SJSA1 (cell line): ENCODE measurements at places on chromosomes 6 and 20. TPM values are rescaled to one million over a fixed set of nuclear protein-coding genes. Genes with fewer than 3 reads are reported as not detected.
A peak's percentile ranks its signal among the peaks of the same experiment; 100 is the strongest.

The WFDC2 gene
- total RNA-seq, result not detected in 2 replicates

DNA sequence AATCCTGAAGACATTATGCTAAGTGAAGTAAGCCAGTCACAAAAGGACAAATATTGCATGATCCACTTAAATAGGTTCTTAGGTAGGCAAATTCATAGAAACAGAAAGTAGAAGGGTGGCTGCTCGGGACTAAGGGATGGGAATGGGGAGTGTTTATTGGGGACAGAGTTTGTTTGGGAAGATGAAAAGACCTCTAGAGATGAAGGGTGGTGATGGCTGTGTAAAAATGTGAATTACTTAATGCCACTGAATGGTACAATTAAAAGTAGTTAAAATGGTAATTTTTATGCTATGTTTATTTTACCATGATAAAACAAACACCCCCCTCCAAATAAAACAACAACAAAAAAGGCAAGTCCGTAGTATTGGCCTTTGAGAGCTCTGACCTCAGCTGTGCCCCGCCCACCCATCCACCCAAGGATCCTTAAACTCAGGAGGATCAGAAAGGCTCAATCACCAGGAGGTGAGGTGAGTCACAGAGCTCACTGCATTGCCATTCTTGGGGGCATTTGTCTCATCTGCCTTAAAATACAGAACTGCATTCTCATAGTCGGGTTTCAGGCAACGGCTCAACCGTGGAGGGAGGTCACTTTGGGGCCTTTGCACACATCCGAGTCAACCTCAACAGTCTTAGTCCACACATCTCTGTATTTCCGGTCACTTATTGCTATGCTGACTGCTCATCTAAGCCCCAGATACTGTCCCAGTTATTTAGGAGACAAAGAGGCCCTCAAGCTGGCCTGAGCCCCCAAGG, 96.7 kb downstream of the SLC22A23 start:
- H3K27ac ChIP-seq, result no peak overlapping the region
- no peak overlapping the region for H3K4me3 ChIP-seq
- DNase-seq, result no peak

GRCh38 chr20:53346335-53346648, 247.3 kb downstream of the ZNF217 start:
- no peak overlapping the region for H3K27ac ChIP-seq
- no peak for DNase-seq
- H3K4me1 ChIP-seq, result peaks cover 23% of the 10 kb centered on the region
- H3K27me3 ChIP-seq, result no peaks in the 10 kb centered on the region; the same call in 1 of the 2 replicates

GRCh38 chr6:129578315-129578714, 131.7 kb downstream of the ARHGAP18 start:
- no peak overlapping the region for H3K27ac ChIP-seq
- H3K4me3 ChIP-seq, result no peak overlapping the region
- DNase-seq, result no peak
- no peaks in the 10 kb centered on the region for H3K27me3 ChIP-seq

GRCh38 chr6:117169781-117170281, 95.5 kb upstream of the VGLL2 start:
- H3K27ac ChIP-seq, result peak overlapping the region; percentile 87
- peaks cover 60% of the 10 kb centered on the region for H3K4me1 ChIP-seq
- H3K4me3 ChIP-seq, result no peak overlapping the region
- H3K27me3 ChIP-seq, result no peaks in the 10 kb centered on the region
- no peaks in the 10 kb centered on the region for H3K36me3 ChIP-seq

The GLYATL3 gene
- total RNA-seq, result not detected in 2 replicates

The PHACTR1 gene
- total RNA-seq, result 0.37 TPM in 1 of 2 replicates, not detected in the other

GRCh38 chr6:111080698-111081097, 6.6 kb upstream of the SLC16A10 start:
- H3K4me3 ChIP-seq, result no peak overlapping the region
- H3K27me3 ChIP-seq, result peaks cover 3% of the 10 kb centered on the region
- H3K4me1 ChIP-seq, result no peaks in the 10 kb centered on the region; the same call in 1 of the 2 replicates

DNA sequence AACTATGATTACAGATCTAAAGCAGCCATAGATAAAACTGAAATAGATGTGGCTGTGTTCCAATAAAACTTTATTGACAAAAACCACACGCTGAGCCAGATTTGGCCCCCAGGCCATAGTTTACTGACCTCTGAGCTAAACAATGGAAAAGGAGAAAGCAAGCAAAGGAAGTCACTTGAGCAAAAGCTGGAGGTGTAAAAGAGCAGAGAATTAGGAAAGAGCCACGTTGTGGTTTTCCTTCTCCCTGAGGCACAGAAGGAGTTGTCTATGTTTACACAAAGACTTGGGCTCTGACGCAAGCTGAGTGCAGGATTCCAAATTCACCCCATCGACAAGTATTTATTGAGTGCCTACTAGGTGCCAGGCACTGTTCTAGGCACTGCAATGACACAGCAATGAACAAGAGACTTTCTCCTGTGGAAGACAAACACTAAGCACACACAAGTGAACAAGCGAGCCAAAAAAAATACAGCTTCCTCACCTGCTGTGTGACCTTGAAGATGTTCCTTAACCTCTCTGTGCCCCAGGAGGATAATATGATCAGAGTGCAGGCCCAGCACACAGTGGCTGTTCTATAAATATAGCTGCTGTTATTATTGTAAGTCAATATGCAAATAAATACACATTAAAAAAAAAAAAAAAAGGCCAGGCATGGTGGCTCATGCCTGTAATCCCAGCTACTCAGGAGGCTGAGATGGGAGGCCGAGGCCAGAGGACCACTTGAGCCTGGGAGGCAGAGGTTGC, 75.4 kb upstream of the PTPN1 start:
- peak; percentile 48 for DNase-seq
- no peak overlapping the region for H3K27ac ChIP-seq
- no peak overlapping the region for H3K4me3 ChIP-seq
- H3K4me1 ChIP-seq, result peaks cover 22% of the 10 kb centered on the region

DNA sequence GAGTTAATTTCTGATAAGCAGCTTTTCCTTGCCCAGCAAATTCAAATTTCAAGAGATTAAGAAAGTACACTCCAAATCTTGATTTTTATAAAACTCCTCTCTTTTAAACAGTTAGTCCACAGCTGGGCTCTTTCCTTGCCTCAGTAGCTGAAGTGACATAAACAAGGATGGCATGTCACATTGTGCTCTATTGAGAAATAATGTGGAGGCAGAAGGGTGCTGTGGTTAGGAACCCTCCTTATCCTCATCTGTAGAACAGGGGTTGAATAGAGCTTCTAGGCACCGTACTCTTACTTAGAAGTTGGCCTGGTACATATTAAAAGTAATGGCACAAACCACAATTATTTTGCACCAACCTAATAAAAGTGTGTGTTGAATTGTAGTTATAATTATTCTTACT, 70.3 kb downstream of the RSPO3 start:
- no peak overlapping the region for H3K27ac ChIP-seq
- no peak for DNase-seq
- H3K27me3 ChIP-seq, result no peaks in the 10 kb centered on the region
- H3K4me3 ChIP-seq, result no peak overlapping the region
- H3K36me3 ChIP-seq, result no peaks in the 10 kb centered on the region

DNA sequence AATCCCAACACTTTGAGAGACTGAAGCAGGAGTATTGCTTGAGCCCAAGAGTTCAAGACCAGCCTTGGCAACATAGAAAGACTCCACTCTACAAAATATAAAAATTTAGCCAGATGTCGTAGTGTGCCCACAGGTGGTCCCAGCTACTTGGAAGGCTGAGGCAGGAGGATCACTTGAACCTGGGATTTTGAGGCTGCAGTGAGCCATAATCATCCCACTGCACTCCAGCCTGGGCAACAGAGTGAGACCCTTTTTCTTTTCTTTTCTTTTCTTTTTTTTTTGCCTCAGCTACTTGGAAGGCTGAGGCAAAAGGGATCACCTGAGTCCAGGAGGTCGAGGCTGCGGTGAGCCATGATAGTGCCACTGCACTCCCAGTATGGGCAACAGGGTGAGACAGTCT, 17.9 kb downstream of the FASTKD5 start:
- no peak for DNase-seq
- no peak overlapping the region for H3K4me3 ChIP-seq
- H3K27me3 ChIP-seq, result no peaks in the 10 kb centered on the region
- H3K36me3 ChIP-seq, result peaks cover 25% of the 10 kb centered on the region
- H3K27ac ChIP-seq, result no peak overlapping the region
- no peaks in the 10 kb centered on the region for H3K4me1 ChIP-seq

DNA sequence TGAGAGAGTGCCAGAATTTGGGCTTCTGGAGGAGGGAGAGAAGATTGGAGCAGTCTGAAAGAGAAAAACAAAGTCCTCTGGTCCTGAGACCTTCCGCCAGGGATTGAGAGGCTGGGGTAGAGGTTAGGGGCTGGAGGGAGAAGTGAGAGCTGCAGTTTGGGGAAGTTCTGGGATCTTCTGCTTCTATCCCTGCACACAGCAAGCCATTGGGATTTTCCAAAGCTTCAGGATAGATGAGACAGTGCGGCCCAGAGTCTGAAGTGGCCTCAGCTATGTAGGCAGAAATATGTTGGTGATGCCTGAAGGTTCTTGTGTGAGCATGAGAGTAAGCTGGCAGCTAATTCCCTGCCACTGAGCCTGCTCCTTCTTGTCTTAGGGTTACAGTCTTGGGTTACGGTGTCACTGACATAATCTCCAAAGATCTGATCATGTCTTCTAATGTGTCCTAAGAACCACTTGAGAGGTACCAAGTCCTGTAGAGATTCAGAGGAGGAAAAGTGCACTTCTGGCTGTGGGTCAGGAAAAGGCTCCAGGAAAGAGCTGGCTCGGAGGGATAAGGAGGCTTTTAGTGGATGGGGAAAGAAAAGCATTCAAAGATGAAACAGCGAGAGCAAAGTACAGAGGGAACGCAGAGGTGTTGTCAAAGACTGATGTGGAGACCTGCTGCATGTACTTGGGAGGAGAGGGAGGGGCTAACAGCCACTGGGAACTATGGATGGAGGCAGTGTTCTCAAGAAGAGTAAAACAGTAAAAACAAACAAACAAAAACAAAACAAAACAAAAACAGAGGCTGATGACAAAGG, 131.1 kb upstream of the MYLIP start:
- no peak for DNase-seq
- H3K36me3 ChIP-seq, result no peaks in the 10 kb centered on the region
- H3K4me3 ChIP-seq, result no peak overlapping the region
- no peak overlapping the region for H3K27ac ChIP-seq

- DNase-seq, result peak; percentile 20
- H3K36me3 ChIP-seq, result no peaks in the 10 kb centered on the region
- peaks cover 17% of the 10 kb centered on the region for H3K4me1 ChIP-seq
Observed at GRCh38 chr6:152636609-152637295, 410 bp downstream of the SYNE1 start.

DNA sequence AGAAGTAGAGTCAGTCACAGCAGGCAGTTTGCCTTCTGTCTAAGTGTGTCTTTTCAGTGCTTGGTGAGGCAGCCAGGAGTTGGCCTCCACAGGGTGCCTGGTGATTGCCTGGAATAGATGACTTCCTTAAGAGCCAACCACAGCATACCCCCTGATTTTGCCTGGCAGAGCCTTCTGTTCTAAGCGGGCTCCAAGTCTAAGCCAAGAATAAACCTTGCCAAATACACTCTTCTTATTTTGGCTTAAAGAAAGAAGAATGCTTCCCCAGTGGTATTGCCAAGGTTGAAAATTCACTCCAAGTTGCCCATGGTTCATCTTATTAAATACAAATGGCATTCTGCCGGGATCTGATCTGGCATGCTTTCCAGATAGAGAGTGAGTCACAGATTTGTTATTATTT, 1424.8 kb upstream of the EYS start:
- no peak for DNase-seq
- H3K27ac ChIP-seq, result no peak overlapping the region
- H3K36me3 ChIP-seq, result no peaks in the 10 kb centered on the region

DNA sequence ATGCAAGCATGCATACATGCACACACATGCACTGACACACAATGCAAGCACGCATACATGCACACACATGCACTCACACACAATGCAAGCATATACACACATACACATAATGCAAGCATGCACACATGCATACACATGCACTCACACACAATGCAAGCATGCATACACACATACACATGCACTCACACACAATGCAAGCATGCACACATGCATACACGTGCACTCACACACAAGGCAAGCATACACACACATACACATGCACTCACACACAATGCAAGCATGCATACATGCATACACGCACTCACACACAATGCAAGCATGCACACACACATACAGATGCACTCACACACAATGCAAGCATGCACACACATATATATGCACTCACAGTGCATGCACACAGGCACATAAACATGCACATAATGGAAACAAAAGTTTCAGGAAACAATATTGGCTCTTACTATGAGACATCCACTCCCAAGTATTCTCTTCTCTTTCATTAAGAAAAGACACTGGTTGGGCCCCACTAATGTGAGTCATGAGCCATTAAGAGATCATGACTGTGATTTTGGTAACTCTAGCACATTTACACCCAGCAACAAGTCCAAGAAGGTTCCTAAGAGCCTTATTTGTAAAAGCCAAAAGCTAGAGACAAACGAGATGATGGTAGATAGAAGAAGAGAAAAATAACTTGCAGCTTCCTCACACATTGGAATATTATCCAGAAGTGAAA, 22.2 kb downstream of the APCDD1L start:
- no peak overlapping the region for H3K4me3 ChIP-seq
- H3K27me3 ChIP-seq, result no peaks in the 10 kb centered on the region
- H3K36me3 ChIP-seq, result no peaks in the 10 kb centered on the region
- no peak overlapping the region for H3K27ac ChIP-seq
- no peak for DNase-seq
- H3K4me1 ChIP-seq, result no peaks in the 10 kb centered on the region; the same call in 1 of the 2 replicates

DNA sequence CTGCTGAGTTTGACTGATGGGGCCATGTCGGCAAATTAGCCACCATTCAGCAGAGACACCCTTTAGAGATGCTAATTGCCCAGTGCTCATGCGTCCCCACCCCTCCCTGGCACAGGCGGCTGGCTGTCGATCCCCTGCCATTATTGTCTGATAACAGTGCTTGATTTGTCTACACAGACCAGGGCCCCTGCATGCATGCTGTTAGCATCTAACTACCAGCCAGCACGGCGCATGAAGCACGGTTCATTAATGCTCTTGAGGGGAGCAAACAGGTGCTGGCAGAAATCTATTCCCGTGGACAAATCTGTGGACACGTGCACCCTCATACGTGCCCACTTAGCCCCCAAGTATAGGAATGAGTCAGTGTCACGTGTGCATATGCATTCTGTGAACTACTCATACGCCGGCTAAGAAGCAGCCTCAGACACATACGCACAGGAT, 32.2 kb downstream of the KCNB1 start:
- H3K4me1 ChIP-seq, result no peaks in the 10 kb centered on the region
- DNase-seq, result no peak
- H3K36me3 ChIP-seq, result no peaks in the 10 kb centered on the region
- H3K27ac ChIP-seq, result no peak overlapping the region
- no peak overlapping the region for H3K4me3 ChIP-seq

DNA sequence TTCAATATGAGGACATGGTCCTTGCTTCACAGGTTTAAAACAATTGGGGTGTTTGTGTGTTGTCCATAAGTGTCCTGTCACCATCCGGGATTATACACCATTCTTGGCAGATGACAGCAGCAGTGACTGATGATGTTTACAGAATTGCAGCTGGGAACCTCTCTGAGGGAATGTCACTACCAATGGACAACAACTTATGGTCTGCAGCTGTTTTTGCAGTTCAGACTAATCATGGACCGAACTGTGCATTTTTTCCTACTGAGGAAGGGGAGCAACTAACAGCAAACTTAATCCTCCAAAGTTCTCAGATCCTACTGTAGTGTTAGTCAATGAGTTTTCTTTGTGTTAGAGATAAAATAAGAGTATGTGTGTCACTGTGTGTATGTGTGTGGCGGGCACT, 26.0 kb downstream of the FAM229B start:
- H3K4me1 ChIP-seq, result peaks cover 13% of the 10 kb centered on the region
- no peak overlapping the region for H3K27ac ChIP-seq

The PCK1 gene
- total RNA-seq, result not detected in 2 replicates
